Endodermal cell (in vitro differentiated cells): ENCODE measurements at places on chromosomes 13 and 19.

GRCh38 chr19:19662871-19663255 is 613 bp downstream of the ATP13A1 start:
- H3K27me3 ChIP-seq = no peaks in the 10 kb centered on the region
- no peaks in the 10 kb centered on the region for H3K4me1 ChIP-seq
- H3K27ac ChIP-seq = peak overlapping the region; percentile 49

GRCh38 chr13:107866941-107867623 is 348.3 kb downstream of the LIG4 start:
- peaks cover 4% of the 10 kb centered on the region for H3K4me1 ChIP-seq
- H3K27me3 ChIP-seq = peaks cover 40% of the 10 kb centered on the region
- no peak overlapping the region for H3K27ac ChIP-seq
- H3K4me3 ChIP-seq = peak overlapping the region; percentile 90

GRCh38 chr19:37304190-37304883 is 66.6 kb upstream of the ZNF527 start:
- no peak overlapping the region for H3K27ac ChIP-seq
- H3K4me1 ChIP-seq = no peaks in the 10 kb centered on the region
- peak; percentile 87 for DNase-seq
- no peaks in the 10 kb centered on the region for H3K36me3 ChIP-seq
- H3K4me3 ChIP-seq = peak overlapping the region; percentile 76
- no peaks in the 10 kb centered on the region for H3K27me3 ChIP-seq

DNA sequence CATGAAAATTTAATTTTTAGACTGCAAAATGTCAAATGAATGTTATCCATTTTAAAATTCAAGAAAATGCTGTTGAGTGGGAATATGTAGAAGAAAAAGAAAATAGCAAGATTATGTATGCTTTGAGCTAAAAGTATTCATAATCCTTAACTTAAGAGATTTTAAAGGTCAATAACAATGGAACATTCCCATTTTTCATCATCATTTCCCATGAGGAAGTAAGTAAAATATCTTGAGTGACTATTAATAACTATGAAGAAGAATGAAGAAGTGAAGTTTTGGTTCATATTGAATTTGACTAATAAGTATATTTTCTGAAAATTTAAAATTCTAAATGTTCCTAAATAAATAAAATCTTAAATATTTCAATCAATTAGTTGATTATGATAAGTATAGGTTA is 273.4 kb downstream of the DACH1 start:
- H3K27ac ChIP-seq = no peak overlapping the region
- no peak overlapping the region for H3K4me3 ChIP-seq
- no peak for DNase-seq
- H3K27me3 ChIP-seq = no peaks in the 10 kb centered on the region

- peak overlapping the region; percentile 57 for H3K27ac ChIP-seq
- no peak overlapping the region for H3K4me3 ChIP-seq
- H3K36me3 ChIP-seq = no peaks in the 10 kb centered on the region
- no peak for DNase-seq
- no peaks in the 10 kb centered on the region for H3K27me3 ChIP-seq
- no peaks in the 10 kb centered on the region for H3K4me1 ChIP-seq
Observed at GRCh38 chr19:33486936-33487811, 34.4 kb downstream of the PEPD start.

DNA sequence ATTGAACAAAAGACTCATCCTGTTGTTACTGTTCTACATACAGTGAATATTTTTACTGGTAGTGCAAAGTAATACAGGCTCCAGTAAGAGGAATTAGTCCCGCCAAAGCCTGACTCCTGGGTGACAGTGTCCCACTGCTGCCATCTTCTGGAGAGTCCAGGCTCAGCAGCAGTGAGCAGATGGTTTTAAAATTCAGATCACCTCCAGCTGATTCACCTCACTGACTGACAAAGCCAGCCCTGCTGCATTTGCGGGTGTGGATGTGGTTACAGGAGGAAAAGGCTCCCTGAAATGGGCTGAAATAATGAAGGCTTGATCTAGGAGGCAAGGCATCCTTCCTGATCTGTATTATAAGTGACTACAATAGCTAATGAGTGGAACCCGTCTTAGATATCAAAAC is 18.3 kb downstream of the PABPC3 start:
- H3K27ac ChIP-seq = no peak overlapping the region
- no peaks in the 10 kb centered on the region for H3K4me1 ChIP-seq
- no peaks in the 10 kb centered on the region for H3K36me3 ChIP-seq
- DNase-seq = peak; percentile 95
